ENCODE measurements at places on chromosomes 16 and 17.

DNA sequence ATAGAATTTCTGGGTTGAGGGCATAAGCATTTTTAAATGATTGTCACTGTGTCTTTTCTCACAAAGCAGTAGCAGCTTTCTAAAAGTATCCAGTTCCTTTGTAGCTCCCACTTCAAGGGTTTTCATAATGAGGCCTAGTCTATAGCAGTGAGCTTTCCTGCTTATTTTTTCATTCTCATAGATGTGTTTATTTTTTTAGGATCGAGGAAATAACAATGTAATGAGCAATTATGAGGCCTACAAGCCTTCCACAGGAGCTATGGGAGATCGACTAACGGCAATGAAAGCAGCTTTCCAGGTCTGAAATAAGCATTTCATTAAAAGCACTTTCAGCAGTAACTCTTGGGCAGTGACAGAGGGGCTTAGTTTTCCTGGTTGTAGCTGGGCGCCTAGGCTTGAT lies 10.6 kb upstream of the PSMC5 start:
- no peak for DNase-seq

- no peak for DNase-seq
Measured at GRCh38 chr16:66936889-66937554, 1.7 kb downstream of the CES2 start.

- DNase-seq, result no peak
Measured at GRCh38 chr16:76639685-76640289, 362.6 kb downstream of the CNTNAP4 start.

DNA sequence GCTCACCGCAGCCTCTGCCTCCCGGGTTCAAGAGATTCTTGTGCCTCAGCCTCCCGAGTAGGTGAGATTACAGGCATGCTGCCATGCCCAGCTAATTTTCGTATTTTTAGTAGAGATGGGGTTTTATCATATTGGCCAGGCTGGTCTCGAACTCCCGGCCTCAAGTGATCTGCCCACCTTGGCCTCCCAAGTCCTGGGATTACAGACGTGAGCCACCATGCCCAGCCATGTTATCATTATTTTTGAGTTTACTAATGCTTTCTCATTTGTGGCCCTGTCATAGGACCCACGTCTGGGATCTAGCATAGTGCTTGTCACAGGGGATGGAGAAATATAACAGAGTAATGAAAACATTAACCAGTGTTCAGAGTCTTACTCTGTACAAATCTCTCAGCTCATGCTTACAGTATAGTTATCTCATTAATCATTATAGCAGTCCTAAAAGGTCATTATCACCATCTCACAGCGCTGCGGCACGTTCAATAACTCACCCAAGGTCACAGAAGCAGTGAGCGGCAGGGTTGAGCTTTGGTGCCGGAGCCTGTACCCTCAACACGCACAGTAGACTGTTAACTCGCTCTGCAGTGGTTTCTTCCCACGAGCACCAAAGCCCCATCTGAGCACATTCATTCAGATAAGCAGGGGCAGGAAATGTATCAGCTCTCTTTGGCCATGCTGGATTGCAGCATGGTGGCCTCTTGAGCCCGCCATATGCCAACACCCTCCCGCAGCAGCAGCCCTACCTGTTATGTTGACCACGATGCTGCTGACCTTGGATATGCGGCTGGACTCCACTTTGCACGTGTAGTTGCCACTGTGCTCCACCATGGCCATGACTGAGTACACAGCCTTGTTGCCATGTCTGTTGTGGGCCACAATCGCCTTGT lies 21.4 kb downstream of the PECAM1 start:
- no peak for DNase-seq

DNA sequence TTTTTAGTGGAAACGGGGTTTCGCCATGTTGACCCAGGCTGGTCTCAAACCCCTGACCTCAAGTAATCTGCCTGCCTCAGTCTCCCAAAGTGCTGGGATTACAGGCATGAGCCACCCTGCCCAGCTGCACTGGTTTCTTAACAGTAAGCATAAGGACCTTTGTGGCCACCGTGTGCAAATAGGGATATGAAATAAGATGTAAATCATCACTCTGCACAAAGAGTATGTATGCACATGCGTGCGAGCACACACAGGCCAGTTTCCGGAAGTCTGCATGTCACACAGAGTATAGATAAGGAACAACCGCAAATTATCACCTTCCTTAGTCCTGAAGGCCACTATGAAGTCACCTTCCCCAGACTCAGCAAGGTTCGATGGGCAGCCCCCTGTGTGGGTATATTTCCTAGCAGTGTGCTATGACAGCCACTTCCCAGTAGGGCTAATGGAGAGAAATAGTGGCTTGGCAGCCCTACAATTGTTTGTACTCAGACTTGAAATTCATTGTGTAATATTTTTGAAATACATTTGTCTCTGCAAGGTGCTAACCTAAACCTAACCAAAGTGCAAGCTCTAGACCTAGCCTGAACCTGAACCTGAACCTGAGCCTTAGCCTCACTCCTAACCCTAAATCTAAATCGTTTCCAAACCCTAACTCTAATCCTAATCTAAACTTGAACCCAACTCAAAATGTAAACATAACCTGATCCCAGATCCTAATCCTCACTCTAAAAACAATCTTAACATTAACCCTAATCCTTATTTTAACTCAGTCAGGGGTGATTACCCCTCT lies 48.4 kb upstream of the SKAP1 start:
- DNase-seq, result no peak

GRCh38 chr16:64925166-64925565 lies 196.7 kb downstream of the CDH11 start:
- no peak for DNase-seq

- DNase-seq, result no peak
Measured at GRCh38 chr17:8753976-8754440, 4.3 kb downstream of the SPDYE4 start.

- DNase-seq, result no peak
Measured at GRCh38 chr16:52928955-52929354, 123.7 kb downstream of the CHD9NB start.

- no peak for DNase-seq
Measured at GRCh38 chr16:58850019-58850677, 116.0 kb upstream of the GOT2 start.

DNA sequence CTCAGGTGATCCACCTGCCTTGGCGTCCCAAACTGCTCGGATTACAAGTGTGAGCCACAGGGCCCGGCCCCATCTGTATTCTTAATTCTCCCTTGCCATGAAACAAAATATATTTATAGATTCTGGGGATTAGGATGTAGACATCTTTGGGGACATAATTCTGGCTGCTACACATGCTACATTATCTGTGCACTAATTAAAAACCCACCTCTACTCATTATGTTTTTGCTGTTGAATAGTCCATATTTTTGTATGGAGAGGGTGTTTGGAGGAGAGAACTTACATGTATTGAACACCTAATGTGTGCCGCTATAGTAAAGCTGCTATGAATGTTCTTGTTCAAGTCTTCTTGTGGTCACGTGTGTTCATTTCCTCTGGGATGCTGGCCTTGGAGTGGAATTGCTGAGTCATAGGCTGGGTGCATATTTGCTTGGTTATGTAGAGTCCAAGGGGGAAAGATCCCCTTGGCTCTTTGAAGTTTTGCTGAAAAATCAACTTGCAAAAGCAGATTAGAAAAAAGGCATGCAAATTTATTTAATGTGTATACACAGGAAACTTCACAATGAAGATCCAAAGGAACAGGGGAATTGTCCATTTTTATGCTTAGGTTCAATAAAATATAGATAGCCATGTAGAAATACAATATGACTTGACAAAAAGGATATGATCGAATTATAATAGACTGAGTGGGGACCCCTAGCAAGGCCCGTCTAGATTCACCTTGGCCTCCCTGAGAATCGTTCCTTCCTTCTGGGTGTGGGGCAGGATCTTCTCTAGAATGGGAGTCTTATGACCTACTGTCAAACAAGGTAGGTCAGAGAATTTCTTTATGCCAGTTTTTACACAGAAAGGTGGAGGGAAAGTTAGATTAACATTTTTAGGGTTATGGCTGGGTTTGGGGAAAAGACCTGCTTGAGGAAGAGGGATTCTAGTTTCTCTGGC lies 42.1 kb upstream of the GPRC5B start:
- no peak for DNase-seq

DNA sequence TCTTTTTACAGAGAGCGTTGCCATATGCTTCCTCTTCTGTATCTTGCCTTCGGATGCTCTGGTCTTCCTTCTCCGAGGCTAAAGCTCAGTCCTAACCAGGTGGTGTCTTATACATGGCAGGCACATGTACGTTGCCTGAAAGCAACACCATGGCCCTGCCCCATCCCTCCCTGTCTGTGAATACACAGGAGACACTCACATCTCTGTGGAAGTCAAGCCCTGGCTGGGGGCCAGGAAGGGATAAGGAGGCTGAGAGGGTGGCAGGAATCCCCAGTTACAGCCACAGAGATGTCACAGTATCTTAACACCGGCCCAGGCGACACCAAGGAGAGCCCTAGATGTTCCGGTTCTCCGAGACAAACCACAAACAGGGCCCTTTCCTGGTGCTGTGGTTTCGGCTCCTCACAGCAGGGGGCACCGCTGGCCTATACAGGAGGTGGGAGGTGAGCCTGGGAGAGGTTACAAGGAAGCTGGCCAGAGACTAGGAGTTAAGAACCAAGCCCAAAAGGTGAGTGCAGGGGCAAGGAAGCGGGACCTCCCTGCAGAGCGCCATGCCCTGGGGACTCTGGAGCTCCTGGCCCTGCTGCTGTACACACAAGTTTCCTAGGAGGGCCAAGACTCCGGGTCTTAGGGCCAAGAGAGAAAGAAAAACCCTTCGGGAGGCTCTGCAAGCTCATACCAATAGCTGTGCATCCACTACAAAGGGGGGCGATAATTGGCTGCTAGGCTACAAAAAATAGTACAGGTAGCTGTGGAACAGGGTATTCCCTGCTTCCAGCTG lies 41.7 kb downstream of the SRL start:
- no peak for DNase-seq

GRCh38 chr17:4676791-4677190 lies 27.1 kb downstream of the PELP1 start:
- DNase-seq, result no peak

- no peak for DNase-seq
Measured at GRCh38 chr16:14304891-14305460, 233.9 kb downstream of the MRTFB start.

DNA sequence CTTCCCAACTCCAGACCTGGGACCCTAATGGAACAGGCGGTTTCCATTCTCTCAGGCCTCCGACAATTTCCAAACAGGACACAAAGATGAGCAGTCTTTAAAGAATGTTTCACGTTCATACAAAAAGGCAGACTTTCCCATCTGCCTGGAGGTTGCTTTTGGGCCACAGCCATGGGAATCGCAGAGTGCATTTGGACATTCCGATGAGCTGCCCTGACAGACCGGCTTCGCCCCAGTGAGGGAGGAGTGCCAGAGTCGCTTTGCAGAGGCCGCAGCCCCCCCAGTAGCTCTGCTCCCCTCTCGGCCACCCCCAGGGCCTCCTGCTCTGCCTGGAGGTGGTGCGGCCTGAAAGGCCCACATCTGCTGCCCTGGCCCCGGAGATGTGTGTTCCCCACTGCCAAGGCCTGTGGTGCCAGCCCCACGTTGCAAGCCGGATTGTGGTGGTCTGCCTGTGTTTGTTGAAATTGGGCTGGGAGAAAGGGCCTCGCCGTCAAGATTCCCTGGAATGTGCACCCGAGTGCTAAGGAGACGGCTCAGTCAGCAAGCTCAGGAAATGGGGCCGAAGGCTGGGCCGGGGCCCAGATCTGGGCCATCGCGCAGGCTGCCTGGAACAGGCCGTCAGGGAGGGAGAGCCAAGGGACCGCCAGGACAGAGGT lies 89.8 kb downstream of the C16orf95 start:
- no peak for DNase-seq

Data from stimulated activated CD4-positive, alpha-beta T cell treated with anti-CD3 and anti-CD28 coated beads, Interleukin-15, amount 100 ng/mL, for 48 hours (primary cell).